ENCODE measurements at places on chromosomes 2 and 18.

DNA sequence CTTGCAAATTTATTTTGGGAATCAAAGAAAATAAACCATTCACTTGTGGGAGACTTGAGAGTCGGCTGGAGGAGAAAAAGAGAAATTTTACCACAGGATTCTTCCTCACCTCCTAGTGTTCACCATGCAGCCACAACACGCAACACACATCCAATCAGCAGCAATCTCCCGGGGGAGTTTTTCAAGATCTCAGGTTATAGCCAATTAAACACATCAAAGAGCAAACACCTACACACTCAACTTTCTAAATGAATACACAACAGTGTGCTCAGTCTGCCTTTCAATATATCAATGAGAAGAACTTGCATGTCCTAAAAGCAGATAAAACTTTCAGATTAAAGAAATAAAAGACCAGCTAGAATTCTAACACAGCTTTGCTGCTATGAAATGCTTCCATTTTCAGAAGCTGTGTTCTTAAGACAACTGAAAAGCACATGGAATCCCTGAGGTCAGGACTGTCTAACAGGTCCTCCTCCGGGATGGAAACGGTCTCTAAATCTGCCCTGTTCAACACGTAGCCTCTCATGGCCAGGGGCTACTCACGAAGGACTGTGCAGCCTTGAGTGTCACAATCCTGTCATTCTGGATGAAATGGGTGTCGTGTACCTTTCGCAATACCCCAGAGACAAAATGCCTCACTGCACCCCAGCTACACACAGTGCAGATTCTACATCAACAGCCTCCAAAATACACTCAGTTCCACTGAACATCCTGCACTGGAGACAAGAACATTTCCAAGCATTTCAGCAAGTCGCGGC is 84.2 kb downstream of the ZNF516 start:
- no peak overlapping the region for H3K27ac ChIP-seq
- peak; percentile 49 for DNase-seq
- no peak overlapping the region for H3K4me3 ChIP-seq
- H3K36me3 ChIP-seq, result peaks cover 3% of the 10 kb centered on the region
- peaks cover 13% of the 10 kb centered on the region for H3K4me1 ChIP-seq
- peaks cover 10% of the 10 kb centered on the region for H3K27me3 ChIP-seq

DNA sequence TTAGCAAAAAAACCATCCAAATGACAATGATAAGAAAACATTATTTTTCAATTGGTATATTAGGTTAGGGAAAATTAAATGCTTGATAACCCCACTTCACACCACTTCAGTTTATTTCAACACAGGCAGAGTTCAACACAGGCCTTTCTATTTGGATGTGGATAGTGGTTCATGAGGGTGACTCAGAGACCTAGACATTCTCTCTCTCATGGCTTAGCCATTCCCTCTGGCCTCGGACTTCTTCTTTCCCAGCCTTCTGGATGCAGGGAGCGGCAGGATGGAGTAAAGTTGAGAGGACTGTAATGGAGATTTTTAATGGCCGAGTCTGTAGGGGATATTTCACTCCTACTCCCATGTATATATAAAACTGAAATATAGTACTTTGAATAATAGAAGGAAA is 109.7 kb downstream of the CTNNA2 start:
- H3K27me3 ChIP-seq, result no peaks in the 10 kb centered on the region
- H3K27ac ChIP-seq, result no peak overlapping the region
- no peaks in the 10 kb centered on the region for H3K36me3 ChIP-seq
- H3K4me1 ChIP-seq, result no peaks in the 10 kb centered on the region
- H3K4me3 ChIP-seq, result no peak overlapping the region
- no peak for DNase-seq

DNA sequence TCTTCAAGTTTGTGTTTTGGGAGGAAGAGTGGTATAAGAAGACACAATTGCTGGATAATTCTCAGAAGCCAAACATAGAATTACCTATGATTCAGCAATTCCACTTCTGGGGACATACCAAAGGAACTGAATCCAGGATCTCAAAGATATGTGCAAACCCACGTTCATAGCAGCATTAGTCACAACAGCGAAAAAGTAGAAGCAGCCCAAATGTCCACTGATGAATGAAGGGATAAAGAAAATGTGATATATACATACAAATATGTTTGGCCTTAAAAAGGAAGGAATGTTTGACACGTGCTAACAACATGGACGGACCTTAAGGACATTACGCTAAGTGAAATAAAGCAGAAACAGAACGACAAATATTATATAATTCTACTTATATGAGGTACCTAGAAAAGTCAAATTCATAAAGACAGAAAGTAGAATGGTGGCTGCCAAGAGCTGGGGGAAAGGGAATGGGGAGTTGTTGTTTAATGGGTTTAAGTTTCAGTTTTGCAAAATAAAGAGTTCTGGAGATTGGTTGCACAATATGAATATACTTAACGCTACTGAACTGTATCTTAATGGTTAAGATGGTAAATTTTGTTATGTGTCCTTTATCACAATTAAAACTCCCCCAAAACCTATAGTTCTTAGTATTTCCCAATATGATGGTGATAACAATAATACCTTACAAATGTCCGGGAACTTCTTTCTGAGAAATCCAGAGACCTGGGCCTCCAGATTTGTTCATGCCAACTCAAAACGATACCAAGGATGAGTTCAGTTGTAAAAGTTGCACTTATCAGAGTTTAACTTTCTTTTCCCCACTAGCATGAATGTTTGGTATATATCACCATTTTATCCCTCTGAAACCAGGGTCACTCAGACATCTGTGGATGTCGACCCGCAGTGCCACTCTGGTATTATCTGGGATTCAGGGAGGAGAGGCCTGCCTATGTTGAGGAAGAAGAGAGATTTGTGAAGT is 33.7 kb upstream of the WIPF1 start:
- peak overlapping the region; percentile 95 for H3K27ac ChIP-seq
- H3K4me1 ChIP-seq, result peaks cover 69% of the 10 kb centered on the region
- peak overlapping the region; percentile 78 for H3K4me3 ChIP-seq

GRCh38 chr2:189657867-189658266 is 3.4 kb upstream of the ASNSD1 start:
- no peaks in the 10 kb centered on the region for H3K36me3 ChIP-seq
- H3K4me3 ChIP-seq, result peak overlapping the region; percentile 27
- no peaks in the 10 kb centered on the region for H3K27me3 ChIP-seq
- peaks cover 37% of the 10 kb centered on the region for H3K4me1 ChIP-seq

- H3K4me1 ChIP-seq, result no peaks in the 10 kb centered on the region
- H3K27ac ChIP-seq, result no peak overlapping the region
- no peak for DNase-seq
- no peaks in the 10 kb centered on the region for H3K36me3 ChIP-seq
- no peaks in the 10 kb centered on the region for H3K27me3 ChIP-seq
These were observed 19.2 kb upstream of the ASXL2 start for GRCh38 chr2:25897506-25897905.

DNA sequence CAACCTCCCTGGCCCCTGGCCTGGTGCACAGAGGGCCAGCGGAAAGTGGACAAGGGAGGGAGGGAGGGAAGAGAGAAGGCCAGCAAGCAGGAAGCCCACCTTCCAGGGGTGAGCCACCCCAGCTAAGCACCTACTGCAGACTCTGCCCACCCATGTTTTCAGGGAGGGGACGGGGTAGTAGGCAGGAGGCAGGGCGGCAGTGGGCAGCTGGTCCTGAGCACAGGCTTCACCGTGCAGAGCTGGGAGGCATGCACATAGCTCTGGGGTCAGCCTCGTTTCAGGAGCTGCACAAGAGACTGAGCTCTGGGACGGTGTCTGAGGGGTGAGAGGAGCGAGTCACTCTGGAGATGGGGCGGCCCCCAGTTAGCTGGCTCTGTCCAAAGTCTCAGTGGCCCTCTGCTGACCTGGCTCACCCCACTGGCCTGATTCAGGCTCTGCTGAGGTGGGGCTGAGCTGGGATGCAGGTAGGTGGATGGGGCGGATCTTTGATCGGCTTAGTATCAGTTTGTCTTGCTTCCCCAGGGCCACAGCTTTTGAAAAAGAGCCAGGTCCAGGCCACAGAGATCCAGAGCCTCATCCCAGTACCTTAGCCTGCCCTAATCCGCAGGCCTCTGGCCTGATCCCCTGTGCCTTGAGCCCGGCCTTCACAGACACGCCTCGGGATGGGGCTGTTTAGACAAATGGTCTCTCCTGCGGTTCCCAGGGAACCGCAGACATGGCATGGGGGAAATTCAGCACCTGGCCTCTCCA is 3.7 kb downstream of the NMUR1 start:
- DNase-seq, result no peak
- H3K27me3 ChIP-seq, result peaks cover 13% of the 10 kb centered on the region
- no peak overlapping the region for H3K27ac ChIP-seq
- H3K4me1 ChIP-seq, result peaks cover 33% of the 10 kb centered on the region

- H3K27ac ChIP-seq, result no peak overlapping the region
- peaks cover 49% of the 10 kb centered on the region for H3K27me3 ChIP-seq
- H3K36me3 ChIP-seq, result no peaks in the 10 kb centered on the region
- peak overlapping the region; percentile 84 for H3K4me3 ChIP-seq
- peak; percentile 47 for DNase-seq
These were observed 1.6 kb downstream of the CRIM1 start for GRCh38 chr2:36356990-36357846.
